NT2/D1 (cell line): ENCODE measurements at places on chromosomes 1 and 21.
A peak's percentile ranks its signal among the peaks of the same experiment; 100 is the strongest.

GRCh38 chr1:206930210-206930798, 8.6 kb upstream of the FCMR start:
- DNase-seq: no peak

DNA sequence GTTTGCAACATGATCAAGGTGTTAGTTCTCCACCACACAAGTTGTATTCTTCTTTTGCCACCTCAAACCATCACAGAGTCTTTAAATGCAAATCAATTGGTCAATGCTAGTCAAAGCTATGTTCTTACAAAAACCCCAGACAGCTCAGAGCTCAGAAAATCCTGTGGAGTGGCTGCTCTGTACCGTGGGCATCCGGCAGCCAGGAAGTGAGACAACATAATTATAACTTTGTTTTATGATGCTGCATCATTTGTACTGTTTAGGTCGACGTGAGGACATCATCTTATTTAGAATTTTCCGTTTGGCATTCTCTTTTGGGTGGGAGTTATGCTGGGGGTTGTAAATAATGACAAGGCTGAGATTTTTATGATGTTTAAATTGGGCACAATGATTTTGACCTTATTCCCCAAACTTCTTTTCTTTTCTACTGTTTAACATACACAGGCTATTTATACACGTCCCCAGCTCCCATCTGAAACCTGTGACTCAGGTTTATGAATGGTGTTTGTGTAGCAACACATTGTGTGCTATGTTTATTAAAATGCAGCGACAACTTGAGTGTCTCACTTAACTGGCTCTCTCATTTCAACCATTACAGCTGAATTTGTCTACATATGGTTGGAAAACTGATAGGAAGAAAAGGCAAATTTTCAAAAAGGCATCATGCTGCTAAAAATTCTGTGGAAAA, 124.0 kb downstream of the CNIH3 start:
- DNase-seq: no peak

- peak; percentile 92 for DNase-seq
These were observed 98.4 kb downstream of the EBNA1BP2 start for GRCh38 chr1:43073490-43074230.

DNA sequence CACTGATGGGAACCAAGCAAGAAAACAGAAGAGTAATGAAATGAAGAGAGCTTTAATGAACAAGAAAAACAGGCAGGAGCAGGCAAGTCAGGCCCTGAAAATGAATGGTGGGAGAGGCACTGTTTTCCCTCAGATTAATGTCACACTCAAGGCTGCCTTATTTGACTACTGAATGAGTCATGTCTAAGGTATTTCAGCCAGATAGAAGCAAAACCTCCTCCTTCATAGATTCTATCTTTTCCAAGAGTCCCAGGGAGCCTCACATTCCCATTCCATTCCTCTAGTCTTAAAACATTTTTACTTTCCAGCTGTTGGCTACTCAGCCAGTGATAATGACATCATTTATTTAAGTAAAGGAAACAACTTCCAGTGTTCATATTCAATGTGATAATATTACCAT, 228.4 kb upstream of the NRIP1 start:
- DNase-seq: peak; percentile 74
